ENCODE measurements at places on chromosomes 1 and 21.
A peak's percentile ranks its signal among the peaks of the same experiment; 100 is the strongest.

- no peak for DNase-seq
Observed at GRCh38 chr1:4002061-4002521, 102.0 kb upstream of the C1orf174 start.

- no peak for DNase-seq
Observed at GRCh38 chr1:115927971-115928370, 48.3 kb upstream of the SLC22A15 start.

DNA sequence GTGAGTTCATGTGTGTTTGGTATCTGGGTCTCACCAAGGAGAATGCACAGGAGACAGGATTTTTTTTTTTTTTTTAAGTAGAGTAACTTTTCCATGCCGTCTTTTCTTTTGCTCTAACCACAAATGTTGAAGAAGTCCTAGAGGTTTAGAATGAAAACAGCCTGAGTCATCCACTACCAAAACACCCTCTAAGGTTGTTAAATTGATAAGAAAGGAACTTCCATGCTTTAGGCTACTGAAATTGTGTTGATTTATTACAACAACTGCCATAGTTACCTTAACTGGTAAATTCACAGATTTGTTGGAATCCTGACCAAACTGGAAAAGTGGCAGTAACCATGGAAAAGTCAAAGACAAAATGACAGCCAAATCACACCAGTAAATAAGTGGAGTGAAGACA is 375.6 kb downstream of the AMY1C start:
- DNase-seq: no peak

DNA sequence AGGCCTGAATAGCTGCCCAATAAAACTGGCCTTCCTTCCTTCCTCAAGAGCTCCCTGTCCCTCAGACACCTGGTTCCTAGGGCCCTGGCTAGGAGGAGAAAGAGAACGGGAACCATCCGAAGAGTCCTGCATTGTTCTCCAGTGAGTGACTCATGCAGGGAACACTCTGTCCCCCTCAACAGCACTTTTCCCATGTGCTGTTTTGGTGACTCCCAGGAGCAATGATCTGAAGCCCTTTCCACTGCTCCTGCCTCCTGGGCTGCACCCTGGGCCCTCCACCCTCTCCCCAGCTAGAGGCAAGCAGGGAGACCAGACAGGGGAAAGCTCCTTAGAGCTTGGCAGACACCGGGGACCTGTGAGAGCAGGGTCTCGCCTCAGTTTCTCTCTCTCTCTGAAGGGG is 18.9 kb downstream of the TNNT2 start:
- DNase-seq: no peak

DNA sequence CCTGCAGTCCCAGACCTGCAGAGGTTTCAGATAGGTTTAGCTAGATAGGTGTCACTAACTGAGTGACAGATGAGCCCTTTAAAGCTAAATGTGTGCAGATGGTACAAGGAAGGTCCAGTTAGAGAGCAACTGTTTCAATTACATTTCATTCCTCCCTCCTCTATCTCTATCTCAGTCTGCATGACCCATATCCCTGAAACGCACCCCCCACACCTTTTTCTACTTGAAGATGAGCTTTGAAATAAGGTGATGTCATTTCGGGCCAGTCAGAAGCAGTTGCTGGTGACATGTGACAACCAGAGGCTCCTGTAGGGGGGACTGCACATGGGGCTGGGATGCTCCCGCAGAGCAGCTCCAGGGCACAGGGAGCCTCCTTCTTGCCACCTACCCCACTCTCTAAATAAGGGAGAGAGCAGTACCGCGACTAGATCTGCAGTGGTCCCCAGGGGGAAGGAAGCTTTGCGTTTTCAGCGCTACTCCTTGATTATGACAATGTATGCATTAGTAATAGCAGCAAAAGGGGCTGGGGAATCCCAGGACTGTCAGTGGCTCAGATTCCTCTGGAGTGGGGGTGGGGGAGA is 4.3 kb downstream of the ATP8B2 start:
- DNase-seq: peak; percentile 61

- DNase-seq: no peak
Observed at GRCh38 chr21:43369124-43369523, 57.8 kb downstream of the SIK1 start.

- DNase-seq: no peak
Observed at GRCh38 chr1:182317611-182318161, 73.9 kb downstream of the GLUL start.

DNA sequence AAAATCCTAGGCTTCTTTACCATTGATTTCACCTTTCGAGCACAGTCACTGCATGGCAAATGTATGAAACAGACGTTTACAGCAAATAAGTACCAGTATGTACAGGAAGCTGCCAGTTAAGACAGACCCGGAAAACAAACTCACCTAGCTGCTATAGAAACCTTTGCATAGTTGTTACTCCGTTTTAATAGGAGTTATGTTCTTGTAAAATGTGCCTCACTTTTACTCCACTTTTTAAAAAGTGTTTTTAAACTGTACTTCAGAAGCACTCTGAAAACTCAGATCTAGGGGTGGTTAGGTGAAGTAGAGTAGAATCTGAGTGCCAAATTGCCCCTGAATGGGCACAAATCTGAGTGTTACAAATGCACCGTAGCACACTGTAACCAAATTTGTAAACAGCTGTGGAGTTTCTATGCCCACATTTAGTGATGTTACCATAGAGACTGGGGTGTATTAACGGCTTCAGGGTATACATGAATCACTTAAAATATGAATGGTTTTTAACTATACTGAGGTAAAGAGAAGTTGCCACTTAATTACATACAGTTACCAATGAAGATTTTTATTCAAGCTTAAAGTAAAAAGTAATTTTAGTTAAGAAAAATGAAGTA is 30.7 kb downstream of the CNIH4 start:
- no peak for DNase-seq

- DNase-seq: no peak
Observed at GRCh38 chr1:3663999-3664699, 11.8 kb downstream of the TP73 start.

- DNase-seq: no peak
Observed at GRCh38 chr1:203439131-203439730, 36.4 kb upstream of the PRELP start.

DNA sequence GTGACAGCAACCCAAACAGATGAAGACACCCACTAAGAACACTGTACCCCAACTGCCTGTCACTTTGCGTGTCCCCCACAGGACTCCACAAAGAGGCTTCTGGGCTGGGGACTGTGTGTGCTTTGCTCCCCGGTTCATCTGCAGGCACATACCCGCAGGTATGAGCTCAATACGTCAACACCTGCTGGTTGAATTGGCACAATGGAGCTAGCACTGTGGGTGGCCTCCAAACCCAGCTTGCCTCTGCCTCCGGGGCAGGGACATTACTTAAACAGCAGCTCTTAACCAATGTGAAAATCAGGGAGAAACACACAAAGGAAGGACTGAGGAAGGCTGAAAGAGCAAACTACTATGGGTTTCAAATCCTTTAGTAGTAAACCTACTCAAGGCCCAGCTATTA is 140.2 kb upstream of the TIAM1 start:
- DNase-seq: no peak

- DNase-seq: no peak
Observed at GRCh38 chr1:233873666-233874065, 30.8 kb upstream of the SLC35F3 start.

DNA sequence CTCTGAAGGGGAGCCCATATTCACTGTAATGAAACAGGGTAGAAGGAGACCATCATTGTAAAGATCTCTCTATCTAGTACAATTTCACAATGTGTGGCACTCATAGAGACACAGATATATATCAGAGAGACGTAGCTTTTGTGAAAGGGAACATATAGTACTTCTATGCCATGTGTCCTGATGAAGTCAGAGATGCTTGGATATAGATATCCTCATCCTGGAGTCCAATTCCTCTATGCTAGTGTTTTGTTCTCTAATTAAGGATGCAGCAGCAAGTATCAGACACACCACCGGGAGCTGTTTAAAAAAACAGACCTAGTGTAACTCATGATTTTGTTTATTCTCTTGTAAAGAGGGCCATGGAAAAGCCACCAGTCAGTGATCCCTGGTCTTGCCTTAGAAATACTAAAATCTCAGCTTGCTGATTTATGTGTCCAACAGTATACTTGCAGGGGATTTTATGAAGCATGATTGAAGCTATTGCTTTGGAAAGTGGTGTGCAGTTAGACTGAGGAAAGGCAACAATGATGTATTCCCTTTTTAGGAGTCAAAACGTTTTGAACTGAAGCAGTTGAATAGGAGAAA is 2.5 kb downstream of the NCAM2 start:
- DNase-seq: no peak

DNA sequence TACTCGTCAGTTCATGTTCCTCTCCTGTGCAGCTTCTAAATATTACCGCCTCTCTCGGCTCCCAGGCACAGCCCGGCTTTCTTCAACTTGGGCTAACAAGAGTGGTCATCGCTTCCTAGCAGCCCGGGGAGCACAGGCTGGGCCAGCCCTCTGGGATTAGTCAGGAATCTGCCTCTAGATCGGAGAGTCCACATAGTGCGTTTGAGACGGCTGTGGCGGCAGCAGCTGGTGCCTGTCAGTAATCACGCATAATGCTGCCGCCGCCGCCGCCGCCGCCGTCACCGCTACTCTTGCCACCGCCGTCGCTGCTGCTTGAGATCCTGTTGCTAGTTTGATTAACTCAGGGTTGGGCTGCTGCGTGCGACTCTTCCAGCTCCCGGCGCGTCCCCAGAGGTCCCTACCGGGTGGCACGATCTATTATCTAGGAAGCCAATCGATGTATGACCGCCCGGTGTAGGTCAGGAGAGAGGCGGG is at the start of gene RXRG:
TSS of gene RXRG (minus strand) at position 230 of the 474 bp plus-strand sequence. CDS start 233 bp downstream, outside the sequence.
- no peak for DNase-seq

GRCh38 chr21:14545906-14546480 is at the start of gene SAMSN1:
Gene SAMSN1, minus strand, starts transcription at chr21:14546315. Its CDS starts 54 bp downstream, at chr21:14546261.
- DNase-seq: peak; percentile 87

DNA sequence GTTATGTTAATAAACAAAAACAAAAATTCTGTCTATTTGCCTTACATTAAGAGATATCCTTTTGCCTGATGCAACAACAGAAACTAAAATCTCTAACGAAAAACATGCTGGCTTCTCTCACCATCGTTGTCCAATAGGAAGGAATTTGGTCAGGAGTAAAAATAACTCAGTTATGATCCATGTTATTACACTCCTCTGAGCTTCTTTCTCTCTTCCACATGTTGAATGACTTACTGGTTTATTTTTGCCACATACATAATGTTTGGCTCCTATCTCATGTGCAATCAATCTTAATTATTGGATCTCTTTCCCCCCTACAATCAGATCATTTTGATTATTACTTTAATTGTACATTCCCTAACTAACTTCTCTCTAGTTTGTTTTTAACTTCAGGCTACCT is 688.4 kb downstream of the USP25 start:
- DNase-seq: no peak

GRCh38 chr1:186275822-186276221 is 99.2 kb downstream of the TPR start:
- no peak for DNase-seq
